ENCODE measurements at places on chromosomes 2 and 18.
A peak's percentile ranks its signal among the peaks of the same experiment; 100 is the strongest.

DNA sequence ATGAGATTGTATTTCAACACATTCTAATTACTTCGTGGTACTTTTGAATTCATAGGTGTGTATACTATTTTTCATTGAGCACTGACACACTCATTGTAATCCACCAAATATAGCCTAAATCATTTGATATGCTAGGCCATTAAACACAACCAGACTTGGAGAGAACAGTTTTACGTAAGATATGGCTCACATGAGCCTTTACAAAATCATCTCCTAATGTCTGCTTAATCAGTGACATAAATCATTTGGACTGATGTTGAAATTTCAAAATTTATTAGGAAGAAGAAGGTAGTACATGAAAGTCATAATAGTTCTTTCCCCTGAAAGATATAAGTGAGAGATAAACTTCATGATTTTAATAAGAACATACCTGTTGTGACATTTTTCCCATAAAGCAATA lies 550.2 kb upstream of the LINC00305 start:
- no peak for DNase-seq

DNA sequence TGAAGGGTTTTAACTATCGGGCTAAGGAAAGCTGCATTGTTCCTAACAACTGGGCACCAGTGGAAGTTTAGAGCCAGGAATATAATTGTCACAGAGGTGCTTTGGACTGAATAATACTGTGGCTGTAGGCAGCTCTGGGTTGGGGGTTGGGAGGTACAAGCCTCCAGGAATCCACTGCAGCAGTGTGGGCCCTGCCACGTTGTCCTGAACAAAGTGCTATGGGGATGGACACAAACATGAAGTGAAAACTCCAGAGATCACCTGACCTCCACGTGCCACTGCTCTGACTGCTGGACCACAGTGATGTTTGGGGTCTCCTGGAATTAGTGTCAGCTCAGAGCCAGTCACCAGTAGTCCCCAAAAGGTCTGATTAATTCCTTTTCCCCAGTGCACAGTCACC lies 110.9 kb downstream of the BCL2 start:
- DNase-seq: no peak

GRCh38 chr18:58535340-58536201 lies 93.3 kb downstream of the ALPK2 start:
- peak; percentile 11 for DNase-seq

DNA sequence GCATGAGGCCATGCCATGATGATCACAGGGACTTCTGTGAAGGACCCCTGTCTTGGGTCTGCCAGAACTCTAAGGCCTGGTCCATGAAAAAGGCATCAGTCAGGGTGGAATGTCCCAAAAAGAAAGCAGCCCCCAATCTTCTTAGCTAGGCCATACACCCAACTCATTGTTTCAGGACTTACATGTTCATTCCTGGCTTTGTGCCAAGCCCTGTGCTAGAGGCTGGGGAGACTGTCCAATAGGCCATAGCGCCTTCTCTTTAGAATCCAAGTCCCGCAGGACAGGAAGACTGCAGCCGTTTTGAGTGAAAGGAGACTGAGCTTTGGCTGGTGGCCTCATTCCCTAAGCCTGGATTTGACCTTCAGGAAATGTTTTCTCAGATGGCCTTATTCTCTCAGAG lies 247.3 kb downstream of the PRKCE start:
- peak; percentile 38 for DNase-seq

DNA sequence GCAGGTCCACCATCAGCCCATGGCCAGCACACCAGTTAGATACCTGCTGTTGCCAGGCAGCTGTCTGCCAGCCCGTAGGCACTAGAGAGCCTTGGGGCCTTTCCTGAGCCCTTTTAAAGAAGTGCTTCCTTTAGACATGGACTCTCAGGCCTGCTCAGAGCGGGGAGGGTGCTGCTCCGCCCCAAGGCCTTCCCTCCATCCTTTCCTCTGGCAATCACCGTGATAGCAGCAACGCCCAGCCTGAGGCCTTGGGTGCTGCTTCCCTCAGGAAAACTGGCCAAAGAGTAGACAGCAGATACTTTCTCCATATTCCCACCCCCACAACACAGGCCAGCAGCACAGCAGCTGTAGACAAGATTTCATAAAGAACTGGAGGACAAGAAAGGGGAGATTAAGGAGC lies 22.3 kb upstream of the C1QL2 start:
- DNase-seq: no peak

DNA sequence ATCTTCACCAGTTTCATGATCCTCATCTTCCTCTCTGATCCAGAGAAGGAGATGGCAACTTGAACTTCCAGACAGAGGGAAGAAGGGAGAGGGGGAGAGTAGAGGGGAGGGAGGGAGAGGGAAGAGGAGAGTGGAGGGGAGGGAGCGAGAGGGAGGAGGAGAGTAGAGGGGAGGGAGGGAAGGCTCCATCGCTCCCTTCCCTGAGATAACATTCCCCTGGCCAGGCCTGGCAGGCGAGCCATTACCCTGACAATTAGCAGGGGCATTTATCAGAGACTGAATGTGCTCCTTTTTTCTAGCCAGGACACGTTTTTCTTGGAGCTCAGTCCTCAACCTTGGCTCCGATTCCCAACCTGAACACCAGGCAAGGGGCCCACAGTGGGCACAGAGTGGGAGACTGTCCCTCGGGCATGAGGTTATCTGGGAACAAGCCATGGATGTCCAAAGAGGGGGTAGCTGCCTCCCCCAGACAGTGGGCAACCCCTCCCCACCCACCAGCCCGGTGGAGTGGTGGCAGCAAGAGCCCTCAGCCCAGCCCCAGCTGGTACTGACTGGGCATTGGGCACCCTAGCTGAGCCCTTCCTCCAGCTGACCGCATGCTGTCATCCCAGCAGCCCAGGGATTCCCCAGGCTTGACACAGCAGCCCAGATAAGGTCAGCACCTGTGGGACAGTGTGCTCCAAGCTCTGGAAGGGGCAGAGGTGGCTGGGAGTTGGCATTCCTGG lies 81.8 kb downstream of the TNS1 start:
- no peak for DNase-seq

- DNase-seq: no peak
Measured at GRCh38 chr18:58828399-58829121, 36.1 kb upstream of the ZNF532 start.

- DNase-seq: no peak
Measured at GRCh38 chr2:42359965-42360483, 993 bp downstream of the COX7A2L start.
